SK-N-MC (cell line): ENCODE measurements at places on chromosomes 5 and 9.

DNA sequence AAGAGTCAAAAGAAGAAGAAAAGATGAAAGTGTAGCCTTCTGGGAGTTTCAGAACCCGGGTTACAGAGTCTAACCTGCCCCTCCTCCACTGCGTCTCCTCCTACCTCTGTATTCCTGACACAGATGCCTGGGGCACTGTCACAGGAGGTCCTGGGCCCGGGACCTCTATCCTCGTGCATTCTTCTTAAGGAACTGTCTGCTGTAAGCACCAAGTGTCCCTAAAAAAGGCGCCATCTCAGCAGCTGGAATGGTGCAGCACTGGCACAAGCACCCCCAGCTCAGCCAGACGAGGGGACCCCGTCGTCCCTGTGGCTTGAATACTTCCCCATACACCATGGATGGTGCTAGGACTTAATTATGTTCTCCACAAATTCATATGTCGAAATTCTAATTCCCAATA lies 35.8 kb upstream of the MVB12B start:
- no peak for DNase-seq

DNA sequence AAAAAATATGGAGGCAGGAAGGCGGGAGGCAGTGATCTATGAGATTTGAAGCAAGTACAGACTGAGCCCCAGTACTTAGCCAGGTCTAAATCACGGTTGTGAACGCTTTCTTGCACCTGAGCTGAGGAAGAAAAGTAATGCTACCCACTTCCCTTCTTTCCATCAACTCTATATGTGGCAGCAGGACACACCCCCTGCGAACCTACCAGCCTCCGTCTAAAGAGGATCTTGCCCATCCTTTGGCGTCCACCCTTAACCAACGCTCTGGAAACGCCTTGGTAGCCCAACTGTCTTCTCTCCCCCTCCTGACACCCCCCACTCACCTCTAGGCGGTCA lies 545 bp downstream of the HMGCS1 start:
- DNase-seq, result no peak

GRCh38 chr5:34708777-34709176 lies 52.6 kb downstream of the RAI14 start:
- no peak for DNase-seq

GRCh38 chr9:20623021-20623747 lies 885 bp upstream of the MLLT3 start:
- no peak for DNase-seq

DNA sequence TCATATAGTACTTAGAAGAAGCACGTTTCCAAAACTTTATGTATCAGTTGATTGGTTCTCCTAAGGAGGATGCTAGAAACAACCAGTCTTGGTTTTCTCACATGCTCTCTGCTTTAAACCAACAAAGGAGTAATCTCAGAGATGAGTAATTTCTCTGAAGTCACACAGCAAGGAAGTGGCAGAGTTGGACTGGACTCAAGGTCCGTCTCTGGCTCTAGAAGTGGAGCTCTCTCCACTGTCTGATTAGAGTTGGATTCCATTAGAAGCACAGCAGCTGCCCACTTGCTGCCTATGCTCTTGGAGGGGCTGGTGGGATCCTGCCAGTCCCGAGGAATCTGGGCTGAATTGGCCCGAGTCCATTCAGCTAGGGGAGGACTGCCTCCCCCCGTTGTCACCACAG lies 21.0 kb downstream of the RALGPS1 start:
- DNase-seq, result no peak

DNA sequence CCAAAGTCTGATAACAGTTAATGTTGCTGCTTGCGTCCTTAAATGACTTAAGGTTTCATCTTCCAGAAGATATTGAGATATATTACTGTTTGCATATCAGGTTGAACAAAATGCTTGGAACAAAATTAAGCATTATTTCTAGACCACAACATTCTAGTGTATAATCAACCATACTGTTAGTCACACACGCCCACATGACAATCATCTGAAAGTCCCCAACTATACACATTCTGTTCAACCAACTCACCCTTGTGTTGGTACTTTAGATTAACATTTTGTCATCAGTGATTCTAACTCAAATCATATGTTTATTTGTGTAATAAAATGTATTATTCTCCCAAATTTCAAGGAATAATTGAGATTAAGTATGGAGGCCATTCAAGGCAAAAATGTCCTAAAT lies 47.3 kb downstream of the LURAP1L start:
- no peak for DNase-seq

- DNase-seq, result no peak
Observed at GRCh38 chr9:132008184-132008803, 71.4 kb downstream of the MED27 start.

DNA sequence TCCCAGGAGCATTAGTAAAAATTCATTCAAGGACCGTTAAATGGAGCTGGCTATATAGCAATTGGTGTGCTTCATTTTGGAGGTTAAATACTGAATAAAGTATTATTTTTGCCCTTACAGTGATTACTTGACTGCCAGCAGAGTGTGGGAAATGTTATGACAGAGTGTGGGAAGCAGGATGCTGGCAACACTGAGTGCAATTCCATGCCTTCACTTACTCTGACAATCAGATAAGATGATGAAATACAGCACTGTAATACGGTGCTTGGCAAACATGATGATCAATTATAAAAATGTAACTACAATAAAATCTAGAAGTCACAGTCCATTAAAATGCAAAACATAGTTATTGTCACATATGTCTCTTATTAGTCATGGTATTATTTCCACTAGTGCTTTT lies 651.3 kb downstream of the PTPRD start:
- peak; percentile 66 for DNase-seq

DNA sequence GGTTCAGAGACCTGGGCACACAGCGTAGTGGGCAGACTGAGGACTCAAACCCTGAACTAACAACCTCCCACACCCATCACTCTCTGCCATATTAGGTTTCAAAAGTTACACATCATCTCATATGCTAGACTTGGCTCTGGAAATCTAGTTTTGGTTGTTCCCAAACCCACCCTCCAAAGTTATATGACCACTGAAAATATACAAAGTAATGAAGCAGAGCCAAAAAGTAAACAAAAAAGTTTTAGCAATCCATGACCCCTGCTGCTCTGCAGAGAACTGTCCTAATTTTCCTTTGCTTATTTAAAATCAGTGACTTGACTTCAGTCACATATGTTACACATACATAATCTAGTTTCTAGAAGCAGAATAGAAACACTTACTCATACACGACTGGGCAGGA lies 155.6 kb upstream of the TAS2R1 start:
- no peak for DNase-seq

GRCh38 chr5:33975852-33976251 lies 8.6 kb downstream of the SLC45A2 start:
- no peak for DNase-seq

DNA sequence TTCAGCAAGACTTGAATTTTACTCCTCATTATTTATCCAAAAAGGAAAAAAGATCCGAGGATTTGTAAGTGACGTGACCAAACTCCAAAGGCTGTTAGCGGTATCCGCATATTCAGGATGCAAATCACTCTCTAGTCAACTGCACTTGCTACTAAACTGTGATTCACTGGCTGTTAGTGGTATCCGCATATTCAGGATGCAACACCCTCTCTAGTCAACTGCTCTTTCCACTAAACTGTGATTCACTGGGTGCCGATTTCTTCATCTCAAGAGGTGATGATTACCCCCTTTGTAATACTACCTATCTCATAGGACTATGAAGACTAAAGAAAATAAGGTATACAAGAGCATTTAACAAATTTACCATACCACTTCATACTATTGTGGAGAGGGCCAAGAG lies 5.7 kb downstream of the MAPKAP1 start:
- DNase-seq, result no peak

GRCh38 chr9:7560669-7561305 lies 238.8 kb downstream of the DMAC1 start:
- DNase-seq, result no peak

- DNase-seq, result no peak
Observed at GRCh38 chr5:158398360-158399201, 539.6 kb upstream of the CLINT1 start.

DNA sequence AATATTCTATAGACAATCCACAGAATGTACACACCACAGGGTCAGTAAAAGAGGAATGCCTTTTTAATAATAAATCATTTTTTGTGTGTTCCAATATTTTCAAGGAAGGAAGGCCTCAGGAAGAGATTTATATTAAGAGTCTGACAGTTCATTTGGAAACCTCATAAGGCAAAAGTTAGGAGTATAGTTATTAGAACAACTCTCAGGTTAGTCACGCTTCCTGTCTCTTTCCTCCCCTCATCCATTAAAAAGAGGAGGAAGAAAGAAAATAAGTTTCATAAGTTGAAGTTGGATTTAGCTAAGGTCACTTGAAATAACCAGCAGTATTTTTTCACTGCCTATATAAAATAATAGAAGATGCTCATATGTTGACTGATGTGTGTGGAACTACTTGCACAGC lies 863.2 kb downstream of the PTPRD start:
- DNase-seq, result no peak

- no peak for DNase-seq
Observed at GRCh38 chr9:109852556-109852955, 72.6 kb downstream of the PALM2AKAP2 start.

GRCh38 chr5:19577882-19578281 lies 410.1 kb downstream of the CDH18 start:
- no peak for DNase-seq

DNA sequence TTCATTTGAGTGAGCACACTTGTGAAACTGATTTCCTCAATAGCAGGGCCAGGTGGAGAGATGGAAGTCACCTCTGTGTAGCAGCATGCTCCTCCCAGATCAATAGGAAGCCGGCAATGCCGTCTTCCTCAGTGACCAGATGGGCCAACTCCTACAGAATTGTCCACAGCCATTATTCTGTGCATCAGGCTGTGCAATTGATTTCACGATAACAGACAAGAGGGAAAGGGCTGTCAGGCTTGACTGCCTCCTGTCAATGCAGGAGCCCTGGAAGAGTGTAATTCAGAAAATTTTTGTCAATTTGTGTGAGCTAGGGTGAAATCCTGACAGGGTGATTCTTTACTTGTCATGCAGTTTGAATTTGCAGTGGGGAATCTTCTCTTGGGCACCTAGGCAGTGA lies 838.4 kb upstream of the NUDT12 start:
- no peak for DNase-seq

DNA sequence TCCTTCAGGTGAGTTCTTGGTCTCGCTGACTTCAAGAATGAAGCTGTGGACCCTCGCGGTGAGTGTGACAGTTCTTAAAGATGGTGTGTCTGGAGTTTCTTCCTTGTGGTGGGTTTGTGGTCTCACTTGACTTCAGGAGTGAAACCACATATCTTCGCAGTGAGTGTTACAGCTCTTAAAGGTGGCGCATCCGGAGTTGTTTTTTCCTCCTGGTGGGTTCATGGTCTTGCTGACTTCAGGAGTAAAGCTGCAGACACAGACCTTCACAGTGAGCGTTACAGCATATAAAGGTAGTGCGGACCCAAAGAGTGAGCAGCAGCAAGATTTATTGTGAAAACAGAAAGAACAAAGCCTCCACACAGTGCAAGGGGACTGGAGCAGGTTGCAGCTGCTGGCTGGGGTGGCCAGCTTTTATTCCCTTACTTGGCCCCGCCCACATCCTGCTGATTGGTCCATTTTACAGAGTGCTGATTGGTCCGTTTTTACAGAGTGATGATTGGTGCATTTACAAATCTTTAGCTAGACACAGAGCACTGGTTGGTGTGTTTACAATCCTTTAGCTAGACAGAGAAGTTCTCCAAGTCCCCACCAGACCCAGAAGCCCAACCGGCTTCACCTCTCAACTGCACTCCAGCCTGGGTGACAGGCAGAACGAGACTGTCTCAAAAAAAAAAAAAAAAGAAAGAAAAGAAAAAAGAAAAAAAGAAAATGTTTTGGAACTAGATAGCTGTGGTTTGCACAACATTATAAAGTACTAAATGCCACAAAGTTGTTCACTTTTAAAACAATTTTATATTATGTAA lies 9.1 kb upstream of the ERMP1 start:
- no peak for DNase-seq

DNA sequence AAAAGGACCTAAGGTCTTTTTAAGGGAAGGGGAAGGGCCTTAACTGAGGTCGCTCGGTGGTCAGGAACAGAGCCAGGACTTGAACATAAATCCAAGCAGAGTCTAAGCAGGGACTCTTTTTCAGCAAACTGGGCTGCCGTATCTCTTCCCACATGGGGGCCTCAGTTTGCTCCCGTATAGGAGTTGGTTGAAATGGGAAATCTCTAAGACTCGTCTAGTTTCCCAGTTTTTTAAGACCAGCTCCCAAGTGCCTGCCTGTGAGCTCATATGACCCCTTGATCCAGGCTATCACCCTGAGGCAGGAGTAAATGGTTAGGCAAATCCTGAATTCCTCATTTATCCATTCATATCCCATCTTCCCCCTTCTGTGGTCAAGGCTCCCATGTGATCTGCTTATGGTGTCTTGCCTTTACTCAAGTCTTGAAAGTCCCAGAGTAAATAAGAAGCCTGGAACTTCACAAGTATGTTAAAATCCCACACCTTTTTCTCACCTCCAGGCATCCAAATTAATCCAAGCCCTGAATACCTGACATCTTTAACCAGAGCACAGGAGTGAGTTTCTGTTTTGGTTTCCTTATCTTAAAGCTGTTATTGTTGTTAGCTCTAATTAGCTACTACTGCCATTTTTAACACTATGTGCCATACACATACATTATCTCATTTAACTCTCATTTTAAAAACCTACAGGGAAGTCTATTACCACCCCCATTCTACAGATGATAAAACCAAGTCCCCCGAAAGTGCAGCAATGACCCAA lies 3.0 kb downstream of the ARSI start:
- no peak for DNase-seq

DNA sequence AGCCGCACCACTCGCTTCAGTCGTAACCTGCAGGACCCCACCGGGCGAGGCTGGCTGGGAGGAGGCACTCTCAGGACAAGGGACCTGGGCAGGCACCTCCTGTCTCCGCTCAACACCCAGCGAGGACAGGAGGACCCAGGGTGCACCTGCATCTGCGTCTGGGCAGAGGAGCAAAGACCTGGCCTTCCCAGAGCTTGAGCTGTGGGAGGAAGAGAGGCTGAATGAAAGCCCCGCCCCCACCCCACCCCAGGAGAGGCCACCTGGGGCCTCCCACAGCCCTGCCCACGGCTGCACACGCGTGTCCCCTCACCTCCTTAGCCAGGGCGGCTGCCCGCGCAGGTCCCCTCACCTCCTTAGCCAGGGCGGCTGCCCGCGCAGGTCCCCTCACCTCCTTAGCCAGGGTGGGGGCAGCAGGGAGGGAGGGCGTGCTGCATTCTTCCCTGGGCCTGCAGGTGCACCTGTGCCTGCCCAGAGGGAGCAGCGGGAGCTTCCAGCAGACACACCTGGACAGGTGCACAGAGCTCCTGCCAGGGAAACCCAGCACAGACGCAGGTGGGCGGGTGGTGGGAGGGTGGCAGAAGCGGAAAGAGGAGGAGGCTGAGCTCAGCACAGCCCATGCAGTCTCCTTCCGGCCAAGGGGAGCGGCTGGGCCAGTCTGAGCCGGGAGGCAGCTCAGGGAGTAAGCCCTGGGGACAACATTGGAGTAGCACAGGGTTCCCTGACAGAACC lies 18.5 kb upstream of the SLC12A7 start:
- no peak for DNase-seq
